Activated CD4-positive, alpha-beta T cell treated with anti-CD3 and anti-CD28 coated beads for 48 hours (primary cell): ENCODE measurements at places on chromosomes 2 and 18.

GRCh38 chr2:29010946-29011345 lies 29.8 kb downstream of the TOGARAM2 start:
- DNase-seq = peak; percentile 45

DNA sequence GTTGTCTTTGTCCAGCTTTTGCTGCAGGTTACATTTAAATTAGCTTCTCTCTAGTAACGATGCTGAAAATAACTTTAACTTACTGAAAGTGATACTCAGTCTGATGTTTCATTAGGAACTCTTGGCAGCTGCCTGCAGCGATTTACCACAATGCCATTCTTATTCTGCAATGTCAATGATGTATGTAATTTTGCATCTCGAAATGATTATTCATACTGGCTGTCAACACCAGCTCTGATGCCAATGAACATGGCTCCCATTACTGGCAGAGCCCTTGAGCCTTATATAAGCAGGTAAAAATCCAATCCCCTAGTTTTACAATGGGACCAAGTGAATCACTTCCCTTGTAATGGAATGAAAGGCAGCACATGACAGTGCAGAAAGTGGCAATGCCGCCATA lies 16.3 kb upstream of the MFF start:
- DNase-seq = no peak

- no peak for DNase-seq
Measured at GRCh38 chr2:101395545-101396315, 8.4 kb upstream of the CREG2 start.

DNA sequence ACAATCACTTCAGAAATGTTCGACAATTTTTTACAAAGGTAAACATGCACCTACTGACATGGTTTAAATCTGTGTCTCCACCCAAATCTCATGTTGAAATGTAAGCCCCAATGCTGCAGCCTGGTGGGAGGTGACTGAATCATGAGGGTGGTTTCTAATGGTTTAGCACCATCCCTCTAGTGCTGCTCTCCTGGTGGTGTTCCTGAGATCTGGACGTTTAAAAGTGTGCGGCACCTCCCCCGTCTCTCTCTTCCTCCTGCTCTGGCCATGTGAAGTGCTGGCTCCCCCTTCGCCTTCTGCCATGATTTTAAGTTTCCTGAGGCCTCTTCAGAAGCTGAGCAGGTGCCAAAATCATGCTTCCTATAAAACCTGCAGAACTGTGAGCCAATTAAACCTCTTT lies 28.3 kb downstream of the MAP3K2 start:
- no peak for DNase-seq

DNA sequence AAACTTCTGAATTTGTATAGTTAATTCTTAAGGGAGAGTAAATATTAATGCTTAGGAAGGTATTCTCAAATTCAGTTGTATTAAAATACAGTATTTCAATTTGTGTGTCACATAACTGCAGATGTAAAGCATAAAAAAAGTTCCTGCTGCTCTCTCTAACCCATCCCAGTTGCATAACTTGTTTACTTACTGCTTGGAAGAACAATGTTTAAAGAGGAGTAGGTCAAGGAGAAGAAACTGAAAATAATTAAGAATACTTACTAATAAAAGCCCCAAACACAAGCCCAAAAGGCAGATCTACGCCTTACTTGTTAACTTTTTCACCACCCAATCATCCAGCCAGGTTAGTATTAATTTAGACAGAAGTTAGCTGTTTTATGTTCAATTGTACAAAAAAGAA lies 81.2 kb downstream of the ORC4 start:
- DNase-seq = no peak

DNA sequence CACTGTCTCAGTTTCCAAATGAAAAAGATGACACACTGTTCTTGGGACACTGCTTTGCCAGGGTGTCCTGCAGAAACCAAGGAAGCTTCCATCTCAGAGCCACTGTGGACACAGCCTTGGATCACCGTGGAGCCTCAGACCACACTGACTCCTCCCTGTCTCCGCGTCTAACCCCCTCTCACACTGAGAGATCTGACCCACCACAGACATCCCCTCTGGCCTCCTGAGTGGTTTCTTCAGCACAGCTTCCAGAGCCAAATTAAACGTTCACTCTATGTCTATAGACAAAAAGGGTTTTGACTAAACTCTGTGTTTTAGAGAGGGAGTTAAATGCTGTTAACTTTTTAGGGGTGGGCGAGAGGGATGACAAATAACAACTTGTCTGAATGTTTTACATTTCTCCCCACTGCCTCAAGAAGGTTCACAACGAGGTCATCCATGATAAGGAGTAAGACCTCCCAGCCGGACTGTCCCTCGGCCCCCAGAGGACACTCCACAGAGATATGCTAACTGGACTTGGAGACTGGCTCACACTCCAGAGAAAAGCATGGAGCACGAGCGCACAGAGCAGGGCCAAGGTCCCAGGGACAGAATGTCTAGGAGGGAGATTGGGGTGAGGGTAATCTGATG lies 113.4 kb upstream of the PKDCC start:
- DNase-seq = no peak

GRCh38 chr2:48943436-48943835 lies 187.9 kb upstream of the LHCGR start:
- no peak for DNase-seq

DNA sequence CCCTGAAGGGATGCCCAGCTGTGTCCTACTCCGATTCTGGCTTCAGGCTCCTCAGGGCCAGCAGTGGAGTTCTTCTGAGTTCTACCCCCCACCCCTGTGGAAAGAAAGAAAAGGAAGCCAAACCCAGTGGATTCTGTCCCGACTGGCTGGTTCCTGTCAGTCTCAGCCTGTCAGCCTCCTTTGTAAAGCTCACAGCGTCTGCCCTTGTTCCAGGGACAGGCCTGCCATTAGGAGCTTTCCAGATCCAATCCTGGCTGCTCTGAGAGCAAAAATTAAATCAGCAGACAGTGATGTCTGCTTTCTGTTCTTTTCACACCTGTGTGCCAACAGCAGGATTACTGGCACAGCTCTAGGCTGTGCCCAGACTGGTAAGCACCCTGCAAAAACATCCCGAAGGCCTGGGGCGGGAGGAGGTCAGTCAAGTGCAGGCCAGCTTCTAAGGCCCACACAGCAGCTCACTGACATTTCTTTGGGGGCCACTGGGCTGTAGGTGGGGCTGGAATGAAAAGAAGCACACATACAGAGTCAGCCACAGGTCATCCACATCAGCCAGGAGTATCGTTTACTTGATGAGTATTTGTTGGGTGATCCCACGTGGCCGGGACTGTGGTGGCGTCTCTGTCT lies 69.1 kb downstream of the EHD3 start:
- no peak for DNase-seq

- peak; percentile 35 for DNase-seq
Measured at GRCh38 chr2:209771474-209772289, at the start of gene UNC80. UNC80 (plus strand) TSS chr2:209771832; CDS start chr2:209772073, 241 bp downstream.

- DNase-seq = no peak
Measured at GRCh38 chr2:10087360-10087759, 7.1 kb upstream of the CYS1 start.

DNA sequence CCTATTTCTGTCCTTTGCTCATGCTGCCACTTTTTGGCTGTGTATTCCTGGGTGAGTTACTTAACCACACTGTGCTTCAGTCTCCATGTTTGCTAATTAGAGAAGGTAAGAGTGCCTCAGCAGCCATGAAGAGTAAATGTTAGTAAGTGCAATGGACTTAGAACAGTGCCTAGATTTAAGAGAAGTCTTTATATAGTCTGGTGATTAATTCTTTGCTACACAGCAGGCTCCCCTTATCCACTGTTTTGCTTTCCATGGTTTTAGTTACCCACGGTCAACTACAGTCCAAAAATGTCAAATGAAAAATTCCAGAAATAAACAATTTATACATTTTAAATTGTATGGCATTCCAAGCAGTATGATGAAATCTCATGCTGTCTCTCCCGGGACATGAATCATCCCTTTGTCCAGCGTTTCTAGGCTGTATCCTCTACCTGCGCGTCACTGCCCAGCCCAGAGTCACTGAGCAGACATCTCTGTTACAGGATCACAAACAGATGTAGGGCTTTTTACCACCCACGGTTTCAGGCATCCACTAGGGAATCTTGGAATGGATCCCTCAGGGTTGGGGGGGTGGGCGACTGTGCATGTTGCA lies 91.0 kb downstream of the CTIF start:
- no peak for DNase-seq

DNA sequence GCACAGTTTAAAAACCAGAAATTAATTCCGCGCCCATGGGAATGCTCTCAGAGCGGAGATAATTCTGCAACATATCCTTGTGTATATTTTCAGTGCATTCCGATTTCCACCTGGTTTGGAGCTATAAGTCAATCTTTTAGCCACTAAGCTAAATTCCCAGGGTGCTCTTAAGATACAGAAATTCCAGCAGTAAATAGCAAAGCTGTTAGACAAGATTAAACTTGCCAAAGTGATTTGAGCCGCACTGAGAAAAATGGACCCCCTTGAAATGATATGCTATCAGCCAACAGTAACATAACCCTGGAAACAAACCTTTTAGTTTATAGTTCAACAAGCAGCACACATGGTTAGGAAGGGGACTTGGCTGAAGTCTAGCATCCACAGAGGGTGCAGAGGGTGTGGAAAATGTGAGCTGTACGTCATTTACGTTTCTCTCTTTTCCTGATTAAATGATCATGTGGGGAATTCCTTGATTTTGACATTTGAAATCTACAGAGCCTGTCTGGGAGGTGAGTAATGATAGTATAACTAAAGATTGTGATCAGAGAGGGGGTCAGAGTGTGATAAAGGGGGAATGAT lies 99.8 kb upstream of the COPS8 start:
- DNase-seq = no peak

GRCh38 chr2:166384774-166385173 lies 9.0 kb upstream of the SCN9A start:
- DNase-seq = no peak

- DNase-seq = no peak
Measured at GRCh38 chr18:36580874-36581750, 247.7 kb downstream of the TPGS2 start.

DNA sequence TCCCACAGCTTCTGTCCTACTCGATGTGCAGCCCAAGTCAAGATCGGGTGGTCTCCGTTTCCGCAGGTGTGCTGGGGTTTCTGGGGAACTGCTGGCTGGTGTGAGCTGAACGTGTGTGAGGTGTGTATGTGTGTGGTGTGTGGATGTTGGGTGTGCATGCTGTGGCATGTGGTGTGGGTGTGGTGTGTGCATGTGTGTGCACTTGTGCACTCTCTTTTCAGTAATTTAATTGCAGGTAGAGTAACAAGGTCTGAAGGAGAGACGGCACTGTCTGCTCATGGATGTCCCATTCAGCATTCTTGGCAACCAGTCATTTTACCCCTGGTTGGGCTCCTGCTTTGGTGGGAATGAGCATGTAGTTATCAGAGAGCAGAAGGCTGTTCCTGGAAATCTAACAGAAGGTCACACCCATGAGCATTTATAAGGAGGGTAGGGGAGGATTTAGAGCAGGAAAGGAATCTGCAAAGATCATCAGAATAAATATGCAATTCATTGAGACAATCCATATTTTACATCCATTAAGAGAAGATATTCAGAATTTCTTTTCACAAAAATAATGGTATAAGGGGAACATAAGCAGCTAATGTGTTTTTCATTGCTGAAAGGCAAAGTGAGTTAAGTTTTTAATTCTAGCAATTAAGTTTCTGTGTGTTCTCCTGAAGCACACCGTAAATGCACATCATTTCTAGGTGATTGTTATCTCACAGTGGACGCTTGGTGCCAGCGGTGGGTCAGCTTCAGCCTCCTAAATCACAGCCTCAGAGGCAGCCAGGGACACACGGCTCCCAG lies 60.7 kb downstream of the ADI1 start:
- DNase-seq = no peak

DNA sequence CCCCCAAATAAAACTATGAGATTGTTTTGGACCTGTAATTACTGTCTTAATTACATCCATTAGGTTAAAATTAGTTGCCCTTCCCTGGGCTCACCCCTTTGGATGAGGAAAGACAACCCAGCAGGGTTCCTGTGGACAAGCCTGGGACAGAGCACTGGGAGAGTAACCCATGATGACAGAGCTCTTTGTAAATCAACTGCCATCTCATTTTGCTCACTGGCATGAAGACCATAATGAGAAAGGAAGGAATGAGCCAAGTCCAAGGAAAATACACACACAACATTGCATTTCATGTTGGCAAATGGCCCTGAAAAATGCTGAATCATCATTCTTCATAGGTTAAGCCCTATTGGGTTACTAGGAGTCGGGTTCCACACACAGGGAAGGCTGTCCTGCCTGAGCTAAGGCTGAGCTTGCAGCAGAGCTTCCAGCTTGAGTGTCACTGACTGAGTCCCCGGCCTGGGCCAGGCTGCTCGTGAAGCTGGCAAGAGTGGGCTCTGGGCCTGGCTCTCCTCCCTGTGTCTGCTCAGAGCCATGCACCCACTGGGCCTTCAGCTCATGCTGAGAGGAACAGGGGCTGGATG lies 94.1 kb upstream of the ACAA2 start:
- no peak for DNase-seq

GRCh38 chr2:22274661-22275060 lies 1110.3 kb upstream of the KLHL29 start:
- DNase-seq = no peak

- no peak for DNase-seq
Measured at GRCh38 chr2:11691076-11691660, 21.2 kb upstream of the NTSR2 start.

GRCh38 chr2:57516698-57517340 lies 529.8 kb upstream of the VRK2 start:
- DNase-seq = no peak
